ENCODE measurements at places on chromosomes 1 and 21.

- DNase-seq, result no peak
Measured at GRCh38 chr1:87600055-87600850, 271.6 kb downstream of the LMO4 start.

DNA sequence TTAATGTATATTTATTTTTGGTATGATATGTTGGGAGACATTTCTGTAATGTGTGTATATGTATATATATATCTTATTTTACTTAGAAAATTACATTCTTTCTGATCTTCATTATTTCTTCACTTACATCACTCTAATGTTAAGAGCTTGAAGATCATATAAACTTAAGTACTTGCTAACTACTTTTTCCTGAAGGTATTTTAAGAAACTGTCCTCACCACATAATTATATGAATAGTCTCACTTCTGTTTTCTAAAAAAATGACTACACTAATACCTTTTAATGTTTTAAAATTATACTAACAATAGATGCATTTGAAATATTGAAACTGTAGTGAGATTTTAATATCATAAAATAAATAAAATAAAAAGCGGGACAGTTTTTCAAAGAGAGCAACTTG lies 377.1 kb downstream of the LRRIQ3 start:
- DNase-seq, result no peak

- DNase-seq, result no peak
Measured at GRCh38 chr1:198494658-198495103, 45.8 kb downstream of the ATP6V1G3 start.

DNA sequence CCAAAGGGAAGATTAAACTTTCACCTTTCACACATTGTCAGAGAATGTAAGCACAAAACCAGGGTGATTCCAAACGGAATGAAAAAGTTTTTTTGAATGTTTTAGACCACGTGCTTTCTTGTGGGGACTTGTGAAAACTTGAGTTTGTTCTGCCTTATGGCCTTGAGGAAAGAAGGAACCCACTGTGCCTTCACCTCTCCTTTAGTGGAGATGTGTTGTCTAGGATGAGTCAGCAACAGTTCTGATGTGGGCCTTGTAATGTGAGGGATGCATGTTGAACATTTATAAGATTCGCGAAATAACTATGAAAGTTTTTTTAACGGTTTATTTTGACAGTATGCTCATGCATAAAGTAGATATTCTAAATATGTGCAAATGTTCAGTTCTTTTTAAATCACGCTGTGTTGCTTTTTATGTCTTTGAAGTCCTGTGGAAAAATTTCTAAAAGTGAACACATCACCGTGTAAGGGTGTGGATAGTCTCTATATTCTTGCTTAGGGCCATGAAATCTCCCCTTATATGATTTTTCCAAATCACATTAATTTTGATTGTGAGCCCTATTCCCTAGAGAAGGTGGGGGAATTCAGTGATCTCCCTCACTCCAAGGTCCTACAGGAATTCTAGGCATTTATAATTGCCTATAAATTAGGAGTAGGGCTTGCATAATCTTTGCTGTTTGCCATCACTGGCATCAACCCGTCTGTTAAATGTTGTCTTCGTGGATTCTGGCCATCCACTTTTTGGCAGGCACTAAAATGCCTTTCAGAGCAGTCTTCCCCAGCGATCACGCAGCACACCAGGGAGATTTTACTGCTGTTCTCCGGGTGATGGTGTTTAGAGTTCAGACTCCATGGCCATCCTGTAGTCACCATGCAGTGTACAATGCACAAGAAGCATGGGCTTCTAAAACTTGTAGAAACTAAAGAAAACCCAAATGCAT lies 47.4 kb downstream of the PLA2G4A start:
- DNase-seq, result no peak
